MG63 (cell line): ENCODE measurements at places on chromosomes 5 and 9.

DNA sequence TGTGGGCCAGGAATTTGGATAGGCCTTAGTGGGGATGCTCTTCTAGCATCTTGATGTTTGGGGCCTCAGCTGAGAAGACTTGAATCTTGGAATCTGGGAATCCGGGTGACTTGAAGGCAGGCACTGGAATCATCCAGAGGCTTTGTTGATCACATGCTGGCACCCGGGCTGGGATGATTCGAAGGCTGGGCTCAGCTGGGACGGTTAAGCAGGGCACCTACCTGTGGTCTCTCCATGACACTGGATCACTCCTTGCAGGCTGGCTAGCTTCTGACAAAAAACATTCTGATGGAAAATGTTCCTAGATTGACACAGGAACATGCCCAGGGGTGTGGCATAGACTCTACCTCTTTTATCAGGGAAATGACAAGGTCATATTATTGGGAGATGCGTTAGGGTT, 149.1 kb downstream of the TENT4A start:
- no peak for DNase-seq

DNA sequence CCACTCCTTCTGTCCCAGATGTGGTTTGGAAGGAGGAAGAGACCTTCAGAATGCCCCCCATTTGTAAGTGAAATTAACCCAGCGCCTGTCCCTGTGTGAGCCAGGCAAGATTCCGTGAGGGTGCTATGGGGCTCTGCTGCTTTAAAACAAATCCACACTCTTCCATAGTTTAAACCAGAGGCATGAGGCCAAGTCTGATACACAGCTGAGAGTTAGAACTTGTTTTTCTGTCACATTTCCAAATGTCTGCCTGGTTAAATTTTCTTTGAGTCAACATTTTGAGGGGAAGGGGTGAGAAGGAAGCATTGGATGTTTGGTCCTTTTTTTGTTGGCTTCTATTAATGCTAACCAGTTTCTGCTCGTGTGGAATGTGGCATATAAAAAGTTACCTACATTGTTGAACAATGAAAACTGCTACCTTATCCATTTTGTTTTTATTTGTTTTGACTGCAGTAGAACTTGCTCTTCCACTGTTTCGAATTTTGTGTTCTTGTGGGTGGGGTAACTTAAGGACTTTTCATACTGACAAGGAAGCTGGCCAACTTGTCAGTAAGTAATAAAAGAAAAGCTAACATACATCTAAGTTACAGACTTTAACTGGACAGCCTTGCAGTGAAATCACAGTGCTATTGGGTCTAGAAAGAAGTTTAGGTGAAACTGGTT, 12.9 kb downstream of the RGMB start:
- DNase-seq = no peak

GRCh38 chr5:118545470-118545869, 442.9 kb downstream of the DTWD2 start:
- no peak for DNase-seq

- no peak for DNase-seq
These were observed 107.3 kb upstream of the SPIN1 start for GRCh38 chr9:88280816-88281382.

DNA sequence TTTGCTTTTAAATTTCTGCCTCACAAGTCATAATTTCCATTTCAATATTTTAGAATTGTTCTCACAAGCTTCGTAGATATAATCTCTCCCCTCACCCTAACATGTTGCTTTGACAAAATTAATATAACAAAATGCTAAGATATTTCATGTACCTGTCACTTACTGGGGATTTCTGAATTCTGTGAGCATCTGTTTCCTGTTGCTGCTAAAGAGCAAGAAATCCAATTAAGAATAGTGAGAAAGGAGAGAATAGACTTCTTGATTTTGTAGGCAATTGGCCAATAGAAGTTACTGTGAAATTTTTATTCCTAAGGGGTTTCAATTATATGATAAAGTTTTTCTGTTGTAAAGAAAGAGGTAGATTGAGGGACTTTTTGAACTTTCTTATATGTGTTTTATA, 796.5 kb upstream of the ARRDC3 start:
- DNase-seq = no peak

- DNase-seq = no peak
These were observed 19.8 kb upstream of the UNC13B start for GRCh38 chr9:35142037-35142436.

DNA sequence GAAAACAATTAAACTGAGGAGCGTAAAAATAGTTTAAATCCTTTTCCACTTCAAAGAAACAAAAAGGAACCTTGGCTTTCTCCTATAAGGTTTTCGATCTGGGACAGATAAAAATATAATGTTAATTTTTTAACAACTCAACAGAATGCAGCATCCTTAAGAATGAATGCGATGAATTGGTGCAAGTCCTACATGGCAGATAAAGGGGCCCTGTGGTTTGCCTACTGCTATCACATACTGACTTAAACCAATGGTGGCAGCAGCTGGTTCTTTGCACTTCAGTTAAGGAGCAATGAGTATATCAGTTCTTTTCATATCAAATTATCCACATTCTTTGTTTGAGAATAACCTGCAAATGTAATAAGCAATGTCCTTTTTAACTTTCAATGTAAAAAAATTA, 12.4 kb upstream of the TYRP1 start:
- no peak for DNase-seq

- peak; percentile 83 for DNase-seq
These were observed 127.1 kb downstream of the TRIO start for GRCh38 chr5:14270209-14270702.

- no peak for DNase-seq
These were observed 6.3 kb upstream of the CSNK1G3 start for GRCh38 chr5:123505633-123506032.

GRCh38 chr9:38036359-38037084, 32.5 kb downstream of the SHB start:
- DNase-seq = peak; percentile 88

- DNase-seq = no peak
These were observed 43.4 kb upstream of the TESK1 start for GRCh38 chr9:35561468-35562261.

DNA sequence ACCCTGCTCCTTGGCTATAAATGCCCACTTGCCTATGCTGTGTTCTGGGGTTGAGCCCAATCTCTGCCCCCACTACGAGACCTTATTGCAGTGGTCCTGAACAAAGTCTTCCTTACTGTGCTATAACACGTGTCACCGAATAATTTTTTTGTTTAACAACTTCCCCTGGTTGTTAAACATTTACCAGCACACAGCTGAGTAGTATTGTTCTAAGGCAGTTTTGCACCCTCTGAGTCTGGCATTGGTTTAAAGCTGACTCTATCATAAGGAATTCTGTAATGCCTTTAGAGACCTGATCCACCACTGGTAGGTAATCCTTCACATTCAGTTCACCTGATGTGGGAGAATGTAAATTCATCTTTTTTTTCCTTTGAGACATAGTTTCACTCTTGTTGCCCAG, 25.6 kb upstream of the ANKRD31 start:
- DNase-seq = no peak

DNA sequence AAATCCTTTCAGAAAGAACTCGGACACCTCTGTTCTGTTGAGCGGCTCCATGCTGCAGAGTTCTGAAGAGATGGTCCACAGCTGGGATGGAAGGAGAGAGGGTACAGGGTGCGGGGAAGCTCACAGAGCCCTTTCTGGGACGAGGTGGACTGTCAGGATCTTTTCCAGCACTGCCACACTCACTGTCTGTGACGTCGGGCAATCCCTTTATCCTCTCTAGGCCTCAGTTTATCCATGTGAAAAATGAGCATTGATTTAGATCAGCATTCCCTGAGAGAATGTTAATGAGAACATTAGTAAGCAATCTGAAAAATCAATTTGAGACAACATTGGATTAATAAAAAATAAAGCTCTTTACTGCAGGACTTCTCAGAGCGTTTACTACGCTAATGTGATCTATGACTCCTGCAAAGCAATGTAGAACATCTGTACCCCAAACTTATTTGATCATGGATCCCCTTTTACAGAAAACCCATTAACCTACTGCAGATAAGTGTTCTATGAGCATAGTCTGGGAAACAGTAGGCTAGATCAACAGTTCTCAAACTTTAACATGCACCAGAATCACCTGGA, at the start of gene OR13J1:
TSS of gene OR13J1 (minus strand) at position 51 of the 573 bp plus-strand sequence. CDS start at position 51, 0 bp downstream.
- DNase-seq = no peak

GRCh38 chr5:77642738-77643653, 4.5 kb upstream of the OTP start:
- DNase-seq = no peak

GRCh38 chr9:5305741-5306140, 1.2 kb upstream of the RLN2 start:
- DNase-seq = no peak

- no peak for DNase-seq
These were observed 63.4 kb downstream of the ALDH7A1 start for GRCh38 chr5:126531543-126532120.

DNA sequence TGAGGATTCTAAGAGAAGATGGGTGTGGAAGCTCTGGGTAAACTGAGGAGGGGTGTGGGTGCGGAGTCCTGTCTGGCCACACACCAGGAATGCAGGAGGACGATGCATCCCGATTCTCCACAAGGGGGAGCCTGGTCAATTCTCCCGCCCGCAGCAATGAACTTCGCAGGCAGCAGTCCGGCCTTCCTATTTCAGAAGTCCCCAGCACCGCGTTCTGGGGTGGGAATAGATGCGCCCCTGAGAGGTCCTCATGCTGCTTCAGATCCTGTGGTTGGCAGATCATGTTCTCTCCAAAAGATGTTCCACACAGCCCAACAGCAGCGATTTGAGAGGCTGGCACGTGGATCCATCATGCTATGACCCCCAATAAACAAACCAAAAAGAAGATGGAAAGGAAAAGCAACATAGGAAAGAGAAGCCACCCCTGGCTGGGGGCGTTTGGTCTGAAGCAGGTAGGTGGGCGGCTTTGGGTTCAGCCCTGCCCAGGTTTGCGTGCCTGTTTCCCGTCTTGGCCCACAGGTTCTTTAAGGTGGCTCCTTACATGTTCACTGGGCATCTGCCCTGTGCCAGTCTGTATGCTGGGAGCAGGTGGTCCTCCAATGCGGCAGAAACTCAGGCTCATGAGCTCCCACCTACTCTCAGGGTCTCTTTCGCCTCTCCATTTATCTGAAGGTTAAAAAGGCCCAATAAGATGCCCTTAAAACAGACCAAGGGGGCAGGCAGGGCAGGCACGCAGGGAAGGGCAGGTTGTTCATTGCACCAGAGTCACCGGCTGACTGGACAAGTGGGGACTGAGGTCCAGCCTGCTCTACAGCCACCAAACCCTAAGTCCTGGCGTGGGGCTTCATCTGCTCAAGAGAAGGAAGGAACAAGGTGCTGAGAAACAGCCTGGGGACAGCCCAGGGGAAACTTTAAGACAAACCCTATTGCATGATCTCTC, 171.6 kb downstream of the PAX5 start:
- peak; percentile 46 for DNase-seq

GRCh38 chr9:4620881-4621555, 41.1 kb upstream of the PLPP6 start:
- DNase-seq = no peak

DNA sequence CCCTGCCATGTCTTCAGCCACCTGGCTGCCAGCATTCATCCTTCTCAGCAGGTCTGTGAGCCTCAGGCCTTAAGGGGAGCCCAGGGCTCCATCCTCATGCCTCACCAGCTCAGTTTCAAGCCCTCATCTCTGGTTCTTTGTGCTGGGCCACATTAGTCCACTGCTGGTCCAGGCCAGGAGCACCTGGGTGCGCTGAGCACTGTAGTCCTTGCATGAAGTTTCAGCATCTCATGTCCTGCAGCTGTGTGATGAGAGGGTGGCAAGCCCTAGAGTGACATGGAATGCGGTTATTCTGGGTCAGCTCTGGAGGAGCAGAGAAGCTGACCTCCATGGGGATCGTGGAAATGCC, 42.7 kb downstream of the COL5A1 start:
- no peak for DNase-seq

GRCh38 chr5:174511714-174512253, 212.6 kb upstream of the MSX2 start:
- no peak for DNase-seq

DNA sequence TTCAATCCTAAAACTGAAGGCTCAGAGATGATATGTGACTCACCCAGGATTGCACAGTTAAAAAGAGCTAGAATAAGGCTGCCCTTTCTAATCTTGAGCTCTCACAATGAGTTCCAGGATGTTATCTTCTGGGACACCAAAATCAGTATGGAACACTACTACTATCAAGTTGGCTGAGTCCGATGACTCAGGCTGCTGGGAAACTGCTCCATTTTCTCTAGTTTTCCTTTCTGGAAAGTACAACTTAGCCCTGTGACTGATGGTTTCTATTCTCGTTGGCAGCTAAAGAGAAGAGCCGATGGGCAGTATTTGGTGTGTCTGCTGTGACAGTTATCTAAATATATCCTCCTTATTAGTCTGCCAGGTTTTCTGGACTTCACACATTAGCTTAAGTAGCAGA, 37.9 kb upstream of the DPYSL3 start:
- DNase-seq = no peak

DNA sequence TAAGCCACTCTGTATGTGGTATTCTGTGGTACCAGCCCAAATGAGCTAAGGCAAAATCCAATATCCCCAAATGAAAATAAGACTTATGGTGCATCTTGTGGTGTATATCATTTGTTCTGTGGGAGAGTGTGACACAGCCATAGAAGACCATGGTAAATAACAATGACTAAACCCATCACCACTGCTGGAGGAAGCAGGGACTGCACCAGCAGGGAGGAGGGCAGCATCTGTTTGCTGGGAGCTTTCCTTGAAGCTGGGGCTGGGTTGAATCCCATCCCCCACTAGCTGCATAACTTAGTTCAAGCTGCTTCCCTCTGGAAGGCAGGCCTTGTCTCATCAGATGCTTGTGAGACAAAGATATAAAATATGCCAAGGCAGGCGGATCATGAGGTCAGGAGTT, 14.2 kb downstream of the GADD45G start:
- no peak for DNase-seq

GRCh38 chr9:35906923-35907699, 1.1 kb downstream of the HRCT1 start:
- DNase-seq = peak; percentile 88

GRCh38 chr9:78671785-78672184, 374.9 kb downstream of the PSAT1 start:
- no peak for DNase-seq

DNA sequence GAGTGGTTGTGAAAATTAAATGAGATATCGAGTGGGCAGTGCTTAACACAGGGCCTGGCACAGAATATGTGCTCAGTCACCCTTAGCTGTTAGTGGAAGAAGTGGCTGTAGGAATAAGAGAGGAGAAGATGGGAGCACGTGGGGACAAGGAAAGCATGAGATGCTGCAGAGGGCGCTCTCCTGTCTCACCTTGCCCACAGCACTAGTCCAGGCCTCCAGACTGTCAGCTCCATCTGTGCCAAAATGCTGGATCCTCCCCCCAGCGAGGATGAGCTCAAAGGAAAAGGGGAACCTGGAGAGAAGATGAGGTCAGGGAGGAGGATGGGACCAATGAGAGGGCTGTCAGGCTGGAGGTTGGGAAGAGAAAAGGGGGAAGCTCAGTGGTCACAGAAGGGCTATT, 12.5 kb downstream of the ARAP3 start:
- DNase-seq = no peak

DNA sequence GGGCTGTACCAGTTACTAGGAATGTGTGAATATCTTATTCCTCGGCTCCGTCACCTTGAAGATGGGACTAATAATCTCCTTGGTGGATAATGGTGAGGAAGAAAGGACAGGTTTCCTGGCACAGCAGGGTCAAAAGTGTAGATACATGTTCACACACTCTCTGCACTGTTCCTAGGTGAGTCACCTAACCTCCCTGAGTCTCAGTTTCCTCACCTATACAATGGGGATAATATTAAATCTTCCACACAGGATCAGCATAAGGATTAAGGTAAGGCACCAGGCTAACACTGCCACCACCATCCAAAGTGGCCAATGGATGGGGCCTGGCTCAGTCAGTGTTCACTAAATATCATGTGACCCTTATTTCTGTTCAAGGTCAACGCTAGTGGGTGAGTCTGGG, 66.9 kb downstream of the PSMB7 start:
- no peak for DNase-seq

- no peak for DNase-seq
These were observed 52.9 kb downstream of the MACROH2A1 start for GRCh38 chr5:135345956-135346731.
